ENCODE measurements at places on chromosomes 12 and 14.

GRCh38 chr14:101472518-101472849 lies 88.8 kb upstream of the DIO3 start:
- no peak for DNase-seq

DNA sequence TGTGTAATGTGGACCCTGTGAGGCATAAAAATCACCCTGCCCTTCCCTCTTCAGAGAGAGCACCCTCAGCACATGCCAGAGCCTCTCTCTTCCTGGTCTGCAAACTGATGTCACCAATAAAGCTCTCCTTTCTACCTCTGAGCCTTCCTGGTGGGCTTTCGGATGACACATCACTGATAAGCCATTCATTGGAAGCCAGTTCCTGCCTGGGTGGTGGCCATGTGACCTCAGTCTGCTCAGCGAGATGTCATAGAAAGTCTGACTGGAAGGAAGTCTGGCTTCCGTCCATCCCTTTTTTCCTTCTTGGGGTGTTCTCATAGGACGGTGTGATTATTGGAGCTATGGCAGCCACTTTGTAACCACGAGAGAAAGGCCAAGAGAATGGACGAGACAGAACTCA lies 95.7 kb downstream of the PIWIL1 start:
- DNase-seq, result no peak

DNA sequence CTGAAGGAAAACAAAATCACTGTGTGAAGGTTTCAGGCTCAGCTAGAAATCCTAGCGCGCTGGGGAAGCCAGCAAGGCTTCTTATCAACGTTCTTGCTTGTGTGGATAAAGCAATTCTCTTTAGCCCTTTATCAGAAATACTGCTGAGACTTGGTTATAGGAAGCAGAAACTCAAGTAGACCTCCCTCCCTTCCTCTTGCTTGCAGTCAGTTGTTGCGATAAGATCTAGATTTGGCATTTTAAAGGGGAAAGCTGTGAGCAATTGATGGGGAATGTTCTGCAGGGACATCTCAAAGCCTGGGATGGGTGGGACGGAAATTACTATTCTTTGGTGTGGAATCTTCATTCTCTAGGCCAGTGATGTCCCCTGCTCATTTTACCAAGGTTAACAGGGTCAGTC lies 76.4 kb upstream of the ANO4 start:
- no peak for DNase-seq

DNA sequence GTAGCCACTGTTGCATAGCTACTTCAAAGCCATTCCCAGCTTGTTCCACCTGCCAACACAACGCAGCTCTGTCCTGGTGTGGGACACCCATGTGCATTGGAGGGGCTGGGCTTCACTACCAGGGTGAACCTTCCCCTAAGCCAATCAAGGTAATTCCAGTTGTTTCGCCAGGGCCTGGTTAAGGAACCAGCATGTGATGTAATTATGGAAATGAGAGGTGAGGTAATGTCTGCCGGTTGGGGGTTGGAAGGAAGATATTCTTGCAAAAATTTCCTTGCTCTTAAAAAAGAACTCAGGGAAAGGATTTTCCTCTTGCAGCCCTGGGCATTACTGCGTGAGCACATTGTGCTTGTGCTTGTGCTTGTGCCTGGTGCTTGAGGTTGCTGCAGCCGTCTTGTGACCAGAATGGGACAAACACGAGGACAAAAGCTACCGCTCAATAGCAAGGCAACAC lies 14.9 kb downstream of the TUBA1C start:
- no peak for DNase-seq

- peak; percentile 77 for DNase-seq
Observed at GRCh38 chr12:123972457-123973401, at the start of the genes CCDC92 and ZNF664. Gene CCDC92 (minus strand): TSS chr12:123972831. CDS start chr12:123944305, 28,526 bp downstream. Gene ZNF664 (plus strand): TSS chr12:123973215. CDS start chr12:124012145, 38,930 bp downstream.

DNA sequence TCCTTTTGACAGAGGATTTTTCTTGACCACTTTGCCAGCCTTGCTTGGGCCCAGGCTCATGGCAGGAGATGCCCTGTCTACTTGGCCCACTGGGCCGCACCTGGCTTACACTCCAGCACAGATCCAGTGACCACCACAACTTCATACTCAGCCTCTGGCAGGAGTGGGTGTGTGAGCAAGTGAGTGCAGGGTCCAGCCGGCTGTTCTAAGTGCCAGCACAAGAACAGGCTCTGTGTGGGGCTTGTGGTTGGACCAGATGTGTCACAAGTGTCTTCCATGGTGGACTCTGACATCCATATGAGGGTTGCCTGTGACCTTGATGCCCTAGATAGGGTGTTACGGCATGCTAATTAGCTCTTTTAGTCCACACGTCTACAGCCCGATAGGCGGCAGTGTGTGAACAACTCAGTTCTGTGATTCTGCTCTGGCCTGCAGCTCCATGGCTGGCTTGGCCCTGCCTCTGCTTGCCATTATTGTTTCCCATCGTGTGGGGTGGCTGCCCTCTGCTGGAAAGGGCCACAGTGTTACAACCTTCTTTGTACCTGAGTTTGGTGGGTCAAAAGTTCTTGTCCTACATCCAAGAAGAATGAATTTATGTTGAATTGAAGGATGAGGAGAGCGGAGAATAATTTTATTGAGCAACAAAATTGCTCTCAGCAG lies 1089.1 kb downstream of the SLC6A15 start:
- peak; percentile 22 for DNase-seq

DNA sequence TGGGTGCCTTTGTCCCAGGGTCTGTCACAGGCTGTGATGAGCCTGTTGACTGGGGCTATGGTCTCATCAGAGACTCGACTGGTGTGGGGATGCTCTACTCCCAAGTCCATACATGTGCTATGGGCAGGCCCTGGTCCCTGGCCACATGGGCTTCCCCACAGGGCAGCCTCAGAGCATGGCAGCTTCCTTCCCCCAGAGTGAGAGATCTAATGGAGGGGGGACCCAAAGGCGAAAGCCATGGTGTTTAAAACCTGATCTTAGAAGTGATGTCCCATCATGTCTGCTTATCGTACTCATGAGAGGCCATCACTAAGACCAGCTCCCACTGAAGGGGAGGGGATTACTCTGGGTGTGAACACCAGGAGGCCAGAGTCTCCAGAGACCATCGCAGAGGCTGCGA lies 279.0 kb upstream of the RTL1 start:
- no peak for DNase-seq

DNA sequence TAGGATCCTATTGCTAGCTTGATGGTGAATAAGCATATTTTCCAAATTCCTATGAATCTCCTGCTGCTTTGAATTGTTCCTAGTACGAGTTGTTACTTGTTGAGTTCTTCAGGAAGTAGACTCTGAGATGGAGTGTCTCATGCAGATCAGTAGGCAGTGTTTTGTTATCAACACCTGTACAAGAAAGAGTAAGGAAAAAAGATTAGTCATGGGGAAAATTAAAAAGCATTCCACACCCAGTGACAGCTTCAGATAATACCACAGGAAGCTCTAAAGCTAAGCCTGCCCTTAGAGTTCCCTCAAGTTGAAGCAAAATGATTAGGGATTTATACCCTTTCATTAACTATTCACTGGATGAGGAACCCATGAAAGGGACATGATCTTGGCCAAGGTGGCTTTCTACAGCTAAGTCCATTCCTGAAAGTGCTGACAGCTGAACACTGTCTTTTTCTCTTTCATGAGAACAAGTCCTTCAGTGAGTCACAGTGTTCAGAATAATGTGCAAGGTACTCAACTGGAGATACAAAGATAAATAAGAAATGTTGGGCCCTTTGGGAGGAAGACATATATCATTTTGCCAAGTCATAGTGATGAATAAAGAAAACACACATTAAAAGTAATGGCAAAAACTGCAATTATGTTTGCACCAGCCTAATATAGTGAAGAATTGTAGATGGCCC lies 49.1 kb downstream of the CCER1 start:
- DNase-seq, result no peak

DNA sequence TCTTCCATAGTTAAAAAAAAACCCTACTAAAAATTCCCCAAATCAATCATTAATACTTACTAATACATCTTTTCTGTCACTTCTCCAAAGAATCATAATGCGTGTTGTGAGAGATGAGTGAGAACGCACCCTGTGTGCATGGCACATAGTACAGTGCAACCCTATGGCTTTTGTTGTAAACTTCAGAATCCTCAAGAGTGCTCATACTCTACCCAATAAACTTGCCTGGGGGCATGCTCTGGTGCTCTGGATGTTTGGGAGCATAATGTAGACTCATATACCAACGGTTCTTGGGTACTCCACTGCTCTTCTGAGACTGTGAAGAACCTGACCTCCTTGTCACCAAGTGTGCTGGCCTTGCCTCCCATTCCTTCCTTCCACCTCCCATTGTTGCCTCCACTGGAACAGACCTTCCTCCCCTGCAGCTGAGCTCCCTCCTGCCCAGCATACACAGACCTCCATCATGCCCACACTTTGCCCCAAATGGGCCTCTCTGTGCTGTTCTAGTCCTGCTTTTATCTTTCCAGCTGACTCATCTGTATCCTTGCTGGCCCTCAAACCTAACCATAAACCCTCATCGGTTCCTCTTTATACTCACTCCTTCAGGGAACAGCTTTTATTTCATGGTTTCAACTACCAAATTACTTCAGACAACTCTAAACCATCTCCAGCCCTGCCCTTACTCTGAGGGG lies 8.9 kb downstream of the DCP1B start:
- no peak for DNase-seq

DNA sequence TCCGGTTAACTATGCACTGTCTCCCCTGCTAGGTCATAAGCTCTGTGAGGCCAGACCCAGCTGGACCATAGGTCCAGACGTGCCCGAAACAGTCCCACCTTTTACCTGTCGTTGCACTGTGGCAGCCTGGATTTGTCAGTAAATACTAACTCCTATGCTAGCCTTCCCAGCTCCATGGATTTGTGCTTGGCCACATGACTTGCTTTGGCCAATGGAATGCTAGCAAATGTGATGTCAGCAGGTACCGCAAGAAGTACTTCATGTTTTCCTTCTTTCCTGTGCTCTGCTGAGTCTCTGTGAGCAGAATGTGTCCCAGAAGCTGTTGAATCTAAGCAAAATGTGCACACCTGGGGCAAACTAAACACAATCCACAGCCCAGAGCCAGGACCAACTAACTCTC lies 157.2 kb downstream of the ANO2 start:
- DNase-seq, result no peak

GRCh38 chr12:8069582-8069981 lies 3.4 kb upstream of the C3AR1 start:
- no peak for DNase-seq

DNA sequence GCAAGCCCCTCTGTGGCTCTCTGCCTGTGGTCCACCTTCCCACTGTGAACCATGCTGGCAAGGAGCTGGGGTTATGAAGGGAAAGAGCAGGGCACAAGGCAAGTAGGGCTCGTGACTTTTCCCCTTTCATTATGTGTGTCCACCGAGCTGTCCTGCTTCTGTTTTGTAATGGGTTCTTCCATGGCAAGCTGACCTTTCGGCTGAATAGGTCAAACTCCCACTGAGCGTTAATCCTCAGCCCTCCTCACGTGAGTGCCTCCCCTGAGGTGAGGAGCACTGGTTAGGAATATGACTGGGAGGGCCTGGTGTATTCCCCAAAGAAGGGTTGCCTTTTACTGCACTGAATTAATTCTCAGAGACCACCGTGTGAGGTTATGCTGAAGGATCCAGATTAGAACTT lies 424.3 kb downstream of the NPAS3 start:
- DNase-seq, result no peak

DNA sequence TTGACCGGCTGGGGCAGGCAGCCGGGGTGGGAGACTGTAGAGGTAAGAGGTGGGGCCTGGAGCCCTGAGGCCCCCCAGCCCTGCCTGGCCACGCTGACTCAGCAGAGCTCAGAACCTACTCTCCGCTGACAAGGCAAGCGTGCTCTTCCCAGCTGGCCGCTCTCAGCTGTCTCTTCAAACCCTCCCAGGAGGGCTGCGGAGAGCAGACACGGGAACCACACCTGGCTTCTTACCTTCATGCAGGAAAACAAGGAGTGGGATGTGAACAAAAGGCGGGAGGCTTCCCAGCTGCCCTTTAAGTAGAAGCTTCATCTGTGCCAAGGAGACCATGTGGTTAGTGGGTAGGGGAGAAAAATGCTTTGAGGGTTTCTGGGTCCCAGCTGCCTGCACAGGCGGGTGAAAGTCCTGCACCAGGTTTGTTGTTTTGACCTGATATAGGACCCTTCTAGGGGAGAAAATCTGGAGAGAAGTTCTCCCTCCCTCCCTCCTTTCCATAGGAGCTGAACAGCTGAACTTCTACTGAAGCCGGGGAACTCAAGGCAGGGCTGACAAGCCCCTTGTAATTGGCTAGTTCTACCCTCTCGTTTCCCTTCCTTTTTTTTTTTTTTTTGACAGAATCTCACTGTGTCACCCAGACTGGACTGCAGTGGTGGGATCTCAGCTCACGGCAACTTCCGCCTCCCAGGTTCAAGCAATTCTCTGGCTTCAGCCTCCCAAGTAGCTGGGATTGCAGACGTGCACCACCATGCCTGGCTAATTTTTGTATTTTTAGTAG lies 12.8 kb upstream of the TESC start:
- DNase-seq, result no peak

DNA sequence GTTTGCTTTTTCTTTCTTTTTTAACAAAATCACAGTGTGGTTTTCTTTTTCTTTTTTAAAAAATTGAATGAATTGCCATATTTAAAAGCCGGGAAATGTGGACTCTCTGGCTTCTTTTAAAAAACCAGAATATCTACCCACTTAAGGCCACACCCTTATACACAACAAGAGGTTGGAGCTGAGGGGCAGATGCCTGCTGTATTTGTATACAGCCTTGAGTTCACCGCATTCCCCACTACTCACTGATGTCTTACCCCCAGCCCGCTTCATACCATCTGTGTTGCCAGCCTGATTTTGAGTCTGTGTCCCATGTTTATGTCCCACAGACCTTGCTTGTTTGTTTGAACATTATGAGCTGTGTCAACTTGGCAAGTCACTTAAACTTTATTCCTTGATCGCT lies 14.3 kb downstream of the JDP2 start:
- DNase-seq, result no peak

DNA sequence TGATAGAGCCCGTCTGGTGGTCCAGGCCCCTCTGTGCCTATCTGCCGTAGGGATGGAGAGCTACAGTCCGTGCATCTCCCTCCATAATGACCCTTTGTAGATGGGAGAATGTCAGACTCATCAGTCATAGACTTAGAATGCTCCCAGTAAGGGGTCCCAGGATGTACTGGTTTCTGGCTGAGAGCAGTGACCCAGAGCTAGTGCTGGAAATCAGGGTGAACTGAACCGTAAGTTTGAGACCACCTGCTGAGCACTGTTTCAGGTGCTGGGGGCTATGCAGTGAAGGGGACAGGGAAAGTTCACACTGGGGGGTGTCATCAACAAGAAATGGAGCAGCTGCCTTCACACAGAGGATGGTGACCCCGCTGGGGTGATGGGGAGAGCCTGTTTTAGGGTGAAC lies 34.1 kb downstream of the SLC6A12 start:
- no peak for DNase-seq

Measured in NCI-H1048 (cell line).